Activated effector memory CD4-positive, alpha-beta T cell treated with anti-CD3 and anti-CD28 coated beads, Interleukin-2, amount 50 U/mL, for 16 hours (primary cell): ENCODE measurements at places on chromosomes 3 and 15.
A peak's percentile ranks its signal among the peaks of the same experiment; 100 is the strongest.

GRCh38 chr15:86295511-86295910 lies 215.8 kb downstream of the AGBL1 start:
- DNase-seq, result no peak

- no peak for DNase-seq
These were observed 38.7 kb downstream of the CEMIP start for GRCh38 chr15:80817901-80818300.

DNA sequence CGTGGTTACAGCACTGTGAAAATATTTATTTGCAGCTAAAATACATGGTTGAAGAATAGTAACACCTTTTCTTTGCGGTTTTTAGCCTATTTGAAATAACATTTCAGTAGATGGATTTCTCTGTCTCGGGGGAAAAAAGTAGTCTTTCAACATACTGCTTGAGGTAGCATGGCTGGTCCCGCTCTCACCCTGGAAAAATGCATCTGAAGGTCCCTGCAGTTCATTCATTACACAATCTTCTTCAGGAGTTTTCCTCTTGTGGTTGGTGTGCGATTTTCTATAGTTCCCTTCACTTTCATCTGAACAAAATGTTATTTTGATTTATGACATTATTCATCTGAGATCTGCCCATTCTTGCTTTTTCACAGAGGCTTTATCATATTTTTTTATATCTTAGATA lies 75.9 kb downstream of the STRIT1 start:
- no peak for DNase-seq

DNA sequence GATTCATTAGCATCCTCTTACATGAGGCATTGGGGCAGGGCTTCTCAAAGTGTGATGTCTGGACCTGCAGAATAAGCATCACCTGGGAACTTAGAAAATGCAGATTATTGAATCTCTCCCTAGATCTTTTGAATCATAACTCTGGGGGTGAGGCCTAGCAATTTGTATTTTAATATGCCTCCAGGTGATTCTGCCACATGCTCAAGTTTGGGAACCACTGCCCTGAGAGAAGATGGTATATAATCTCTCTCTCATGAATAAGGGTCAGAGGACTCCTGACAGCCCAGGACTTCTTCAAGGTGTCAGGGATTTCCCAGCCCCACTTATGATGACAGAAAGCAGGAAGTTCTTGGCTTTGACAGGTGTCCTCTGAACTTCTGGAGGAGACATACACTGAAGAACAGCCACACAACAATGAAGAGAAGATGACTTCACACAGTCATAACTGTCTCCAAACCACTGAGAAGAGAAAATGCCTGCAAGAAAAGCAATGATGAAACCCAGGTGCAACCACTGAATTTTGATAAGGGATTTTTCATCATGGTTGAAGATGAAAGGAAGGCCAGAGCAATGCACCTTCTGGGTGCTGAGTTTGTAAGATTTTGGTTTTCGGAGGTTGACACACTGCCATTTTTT lies 211.9 kb upstream of the MRPL3 start:
- DNase-seq, result no peak

DNA sequence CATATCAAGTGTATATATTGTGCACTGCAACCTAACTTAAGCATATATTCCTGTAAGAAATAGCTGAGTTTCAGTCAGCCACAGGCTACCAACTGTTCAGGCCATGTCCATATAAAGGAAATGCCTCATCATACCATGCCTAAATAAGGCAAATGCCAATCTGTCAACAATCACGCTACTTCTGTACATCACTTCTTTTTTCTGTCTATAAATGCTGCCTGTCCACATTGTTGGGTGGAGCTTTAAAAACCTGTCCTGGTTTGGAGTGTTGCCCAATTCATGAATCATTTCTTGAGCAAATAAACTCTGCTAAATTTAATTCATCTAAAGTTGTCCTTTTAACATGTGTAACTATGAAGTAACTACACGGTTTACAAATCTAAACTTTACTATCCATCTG lies 1091.9 kb downstream of the NSUN3 start:
- no peak for DNase-seq

DNA sequence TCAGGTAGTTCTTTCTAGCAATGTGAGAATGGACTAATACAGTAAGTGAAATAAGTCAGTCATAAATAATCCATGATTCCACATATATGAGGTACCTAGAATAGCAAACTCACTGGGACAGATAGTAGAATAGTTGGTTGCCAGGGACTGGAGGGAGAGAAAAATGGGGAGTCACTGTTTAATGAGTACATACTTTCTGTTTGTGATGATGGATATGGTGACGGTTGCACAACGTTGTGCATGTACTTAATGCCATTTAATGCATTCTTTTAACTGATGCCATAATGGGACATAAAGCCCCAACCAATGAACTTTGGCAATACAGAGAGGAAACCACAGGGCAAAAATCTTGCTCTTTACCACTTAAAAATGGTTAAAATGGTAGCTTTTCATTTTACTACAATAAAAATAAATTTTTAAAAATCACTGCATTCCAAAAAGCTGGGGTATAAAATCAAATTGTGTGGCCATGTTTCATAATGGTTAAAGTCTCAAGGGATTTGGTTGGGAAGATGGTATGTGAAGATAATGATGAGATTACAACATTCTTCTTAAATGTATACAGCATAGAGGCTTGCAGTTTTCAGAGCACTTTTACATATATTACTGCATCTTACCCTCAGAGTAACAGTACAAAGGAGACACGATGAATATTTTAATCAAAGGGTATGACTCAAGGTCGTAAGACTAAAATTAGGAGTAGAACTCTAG lies 45.2 kb downstream of the ADAM10 start:
- DNase-seq, result no peak

GRCh38 chr3:46593979-46594378 lies 18.3 kb upstream of the FAM240A start:
- no peak for DNase-seq

- no peak for DNase-seq
These were observed 365.0 kb downstream of the LPP start for GRCh38 chr3:188518835-188519452.

DNA sequence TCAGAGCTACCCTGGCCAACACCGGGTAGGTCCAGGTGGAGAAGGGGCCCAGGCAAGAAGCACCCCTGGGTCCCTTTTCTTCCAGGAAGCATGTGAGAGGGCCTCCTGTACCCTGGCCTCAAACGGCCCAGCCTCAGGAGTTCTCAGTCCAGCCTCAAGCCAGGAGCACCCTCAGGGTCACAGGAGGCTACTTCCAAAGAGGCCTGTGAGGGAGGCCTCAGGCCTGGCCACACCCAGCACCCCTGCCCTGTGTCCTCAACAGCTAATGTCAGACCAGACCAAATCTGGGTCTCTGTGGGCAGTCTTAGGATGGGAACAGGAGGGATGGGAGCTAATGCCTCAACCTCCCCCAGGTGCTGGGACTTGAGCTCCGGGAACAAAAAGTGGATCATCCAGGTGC lies 23.5 kb downstream of the PTH1R start:
- no peak for DNase-seq

DNA sequence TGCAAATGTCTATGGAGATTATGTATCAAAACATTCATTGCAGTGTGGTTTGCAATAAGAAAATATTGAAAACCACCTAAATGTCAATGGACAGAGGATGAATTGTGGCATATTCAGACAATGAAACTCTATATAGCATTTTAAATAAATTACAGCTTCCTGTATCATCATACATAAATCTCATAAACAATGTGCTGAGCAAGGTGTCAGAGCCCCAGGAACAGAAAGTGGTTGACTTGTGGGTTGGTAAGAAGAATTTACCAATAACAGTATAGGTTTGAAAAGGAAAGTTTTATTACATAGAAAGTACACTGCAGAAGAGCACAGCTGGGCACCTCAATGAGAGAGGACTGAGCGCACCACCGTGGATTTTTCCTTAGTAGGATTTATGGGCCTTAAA lies 75.2 kb downstream of the ZMAT3 start:
- DNase-seq, result no peak

- no peak for DNase-seq
These were observed 51.6 kb downstream of the LINGO1 start for GRCh38 chr15:77580996-77581682.

GRCh38 chr3:57274845-57275244 lies 17.6 kb downstream of the ASB14 start:
- no peak for DNase-seq

DNA sequence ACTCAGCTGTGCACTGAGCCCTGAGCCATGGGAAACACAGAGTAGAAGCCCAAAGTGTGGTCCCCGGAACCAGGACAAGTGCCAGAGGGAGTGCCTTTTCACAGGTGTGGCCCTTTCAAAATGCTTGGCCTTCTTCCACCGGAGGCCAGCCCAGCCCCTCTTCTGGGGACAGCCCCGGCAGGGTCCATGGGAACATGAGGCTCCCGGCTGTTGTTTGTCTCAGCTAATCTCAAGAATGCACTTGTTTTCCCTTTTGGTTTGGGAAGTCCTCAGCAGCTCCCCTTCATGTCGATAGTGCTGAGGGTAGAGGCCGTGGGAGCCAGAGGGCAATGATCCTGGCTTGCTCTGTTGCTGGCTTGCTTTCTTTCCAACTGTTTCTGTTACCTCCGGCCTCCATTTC lies 91.1 kb upstream of the MRPS22 start:
- no peak for DNase-seq

DNA sequence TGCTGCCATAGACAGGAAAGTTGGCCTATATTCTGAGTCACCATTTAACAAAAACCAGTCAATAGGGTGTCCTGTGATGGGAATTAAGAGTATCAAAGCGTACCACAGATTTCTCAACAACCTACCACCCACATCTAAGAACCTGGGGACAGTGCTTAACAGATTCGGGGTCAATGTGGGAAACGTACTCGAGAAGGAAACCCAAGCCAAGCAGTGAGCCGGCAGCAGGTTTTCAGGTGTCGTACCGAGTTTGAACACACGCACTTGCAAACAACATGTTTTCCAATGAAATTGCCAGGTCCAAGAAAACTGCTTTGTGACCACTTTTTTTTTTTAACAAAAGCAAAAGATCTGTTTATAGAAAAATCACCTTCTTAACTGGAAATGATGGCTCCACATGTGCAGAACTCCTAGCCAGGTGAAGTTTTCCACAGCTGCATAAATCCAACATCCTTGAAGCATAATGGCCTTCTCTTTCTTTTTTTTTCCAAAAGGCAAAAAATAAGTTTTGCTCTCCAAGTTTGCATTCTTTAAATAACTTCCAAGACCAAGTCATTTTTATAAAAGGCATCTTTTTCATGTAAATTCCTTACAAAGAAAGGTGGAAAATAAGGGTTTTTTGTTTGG lies 45.7 kb downstream of the ADAMTS17 start:
- no peak for DNase-seq

- no peak for DNase-seq
These were observed 67.9 kb upstream of the TNIK start for GRCh38 chr3:171528102-171528501.

GRCh38 chr3:171875923-171876412 lies 32.8 kb downstream of the TMEM212 start:
- DNase-seq, result no peak

DNA sequence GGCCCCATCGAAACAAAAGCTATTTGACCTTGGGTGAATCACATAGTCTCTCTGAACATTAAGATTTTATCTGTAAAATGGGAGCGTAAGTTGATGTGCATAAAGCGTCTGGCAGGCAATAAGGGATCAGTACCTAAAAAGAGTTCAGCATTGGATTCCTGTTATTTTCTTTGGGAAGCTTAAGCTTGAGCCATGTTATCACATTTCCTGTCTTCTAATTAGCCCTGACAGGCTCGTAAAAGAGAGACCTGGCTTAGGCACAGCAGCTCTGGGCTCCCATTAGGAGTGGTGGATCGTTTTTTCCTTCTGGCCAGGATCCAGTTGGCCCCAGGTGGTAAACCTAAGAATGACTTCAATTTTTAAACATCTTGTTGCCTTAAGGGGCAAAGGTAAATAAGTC lies 26.0 kb upstream of the CA12 start:
- no peak for DNase-seq

DNA sequence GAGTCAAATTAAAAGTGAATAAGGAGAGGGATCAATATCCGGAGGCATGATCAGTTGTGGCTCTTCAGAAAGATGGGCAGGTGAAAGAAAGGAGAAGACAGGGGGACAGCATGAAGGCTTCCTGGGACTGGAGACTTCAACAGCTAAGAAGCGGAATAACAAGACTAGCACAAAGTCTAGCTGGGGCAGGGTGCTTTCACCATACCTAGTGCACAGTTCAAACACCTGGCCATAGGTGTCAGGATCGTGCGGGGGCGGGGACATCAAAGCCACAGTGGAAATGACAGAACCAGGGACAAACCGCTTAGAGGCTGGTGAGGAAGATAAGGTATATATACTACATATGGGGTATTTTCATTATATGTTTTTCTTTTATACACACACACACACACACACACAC lies 66.2 kb upstream of the FOXP1 start:
- no peak for DNase-seq

DNA sequence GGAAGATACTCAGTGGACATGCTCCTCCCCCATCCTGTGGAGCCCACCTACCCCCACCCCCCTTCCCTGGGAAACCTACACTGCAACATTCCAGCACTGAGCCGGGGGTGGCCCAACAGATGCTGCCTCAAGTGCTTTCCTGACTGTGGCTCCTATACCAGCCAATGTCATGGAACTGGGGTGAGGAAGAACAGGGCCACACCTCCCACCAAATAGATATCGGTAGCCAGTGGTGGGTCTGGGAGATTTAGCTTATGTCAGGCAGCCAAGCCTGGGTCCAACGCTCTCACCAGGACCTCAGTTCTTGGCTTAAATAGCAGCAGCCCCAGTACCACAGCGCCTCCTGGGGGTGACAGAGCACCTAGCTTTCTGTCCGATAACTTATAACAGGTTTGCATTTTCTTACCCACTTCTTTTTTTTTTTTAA lies 30.3 kb downstream of the CDC25A start:
- DNase-seq, result peak; percentile 80

- peak; percentile 78 for DNase-seq
These were observed 135.6 kb upstream of the SUCLG2 start for GRCh38 chr3:67790043-67790442.

- DNase-seq, result no peak
These were observed 41.7 kb downstream of the OXSM start for GRCh38 chr3:25831578-25831977.

GRCh38 chr3:69320871-69321271 lies 65.0 kb downstream of the FRMD4B start:
- no peak for DNase-seq

GRCh38 chr15:41484937-41485625 lies 8.6 kb upstream of the ITPKA start:
- DNase-seq, result no peak

DNA sequence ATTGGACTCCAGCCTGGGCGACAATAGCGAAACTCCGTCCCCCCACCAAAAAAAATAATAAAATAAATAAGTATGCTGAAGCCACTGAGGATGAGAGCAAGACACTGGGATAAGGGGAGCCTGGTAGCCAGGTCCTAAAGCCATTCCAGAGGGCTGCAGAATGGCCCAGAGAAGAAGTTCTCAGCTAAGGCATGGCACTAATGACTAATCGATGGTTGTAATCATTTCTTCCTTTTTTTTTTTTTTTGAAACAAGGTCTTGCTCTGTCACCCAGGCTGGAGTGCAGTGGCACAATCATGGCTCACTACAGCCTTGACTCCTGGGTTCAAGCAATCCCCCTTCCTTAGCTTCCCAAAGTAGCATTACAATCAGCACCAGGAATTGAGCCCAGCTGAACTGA lies 25.6 kb upstream of the ZNF774 start:
- no peak for DNase-seq

GRCh38 chr3:61702453-61702852 lies 141.1 kb downstream of the PTPRG start:
- no peak for DNase-seq
